Vagina (tissue), 2 donors: ENCODE measurements at places on chromosomes 4 and X.

DNA sequence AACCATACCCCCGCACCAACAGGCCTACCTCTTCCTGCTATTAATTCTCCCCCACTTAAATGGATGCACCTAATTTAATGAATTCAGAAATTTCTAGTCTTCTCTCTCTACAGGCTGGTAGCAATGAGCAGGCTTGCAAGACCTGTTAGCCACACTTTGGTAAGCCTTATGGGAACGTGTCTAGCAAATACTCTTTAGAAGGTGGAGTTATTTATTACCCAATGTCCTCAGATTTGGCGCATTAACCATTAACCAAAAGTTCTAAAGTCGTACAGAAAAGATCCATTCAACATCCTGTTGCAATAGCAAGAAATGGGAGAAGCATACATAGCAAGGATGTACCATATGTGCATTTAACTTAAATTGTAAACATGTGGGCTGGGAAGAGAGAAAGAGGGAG is 47.5 kb downstream of the SLITRK2 start:
- DNase-seq: no peak

DNA sequence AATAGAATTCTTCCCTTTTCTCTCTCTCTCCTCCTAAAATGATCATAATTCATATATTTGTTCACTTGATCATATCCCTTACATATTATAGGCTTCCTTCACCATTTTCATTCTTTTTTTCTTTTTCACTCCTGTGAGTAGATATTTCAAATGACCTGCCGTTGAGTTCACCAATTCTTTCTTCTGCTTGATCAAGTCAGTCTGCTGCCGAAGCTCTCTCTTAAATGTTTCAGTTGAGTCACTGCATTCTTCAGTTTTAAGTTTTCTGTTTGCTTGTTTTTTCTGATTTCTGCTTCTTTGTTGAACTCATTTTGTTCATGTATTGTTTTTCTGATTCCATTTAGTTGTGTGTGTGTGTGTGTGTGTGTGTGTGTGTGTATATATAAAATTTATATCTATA is 354.3 kb downstream of the GPAT3 start:
- no peak for DNase-seq

DNA sequence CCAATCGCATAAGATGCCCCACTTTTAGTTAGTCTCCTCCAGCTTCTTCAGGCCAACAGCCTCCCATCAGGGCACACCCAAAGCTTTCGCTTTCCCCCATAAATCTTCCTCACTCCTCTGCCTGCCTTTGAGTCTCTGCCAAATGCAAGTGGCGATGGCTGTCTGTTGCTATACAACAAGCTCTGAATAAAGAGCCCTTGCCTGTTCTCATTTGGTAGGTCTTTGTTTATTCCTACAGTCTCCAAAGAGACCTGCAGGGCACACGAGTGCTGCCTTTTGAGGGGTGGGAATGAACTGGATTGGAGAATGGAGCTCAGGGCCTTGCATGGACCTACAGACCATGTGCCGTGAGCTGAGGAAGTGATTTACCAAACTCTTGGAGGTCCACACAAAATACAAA is 52.2 kb upstream of the SOD3 start:
- no peak for DNase-seq

GRCh38 chr4:158384414-158384813 is 137.3 kb upstream of the RXFP1 start:
- DNase-seq: no peak

GRCh38 chr4:114684462-114684861 is 85.9 kb downstream of the UGT8 start:
- no peak for DNase-seq

- no peak for DNase-seq
These were observed 226.7 kb upstream of the CENPE start for GRCh38 chr4:103424853-103425252.

DNA sequence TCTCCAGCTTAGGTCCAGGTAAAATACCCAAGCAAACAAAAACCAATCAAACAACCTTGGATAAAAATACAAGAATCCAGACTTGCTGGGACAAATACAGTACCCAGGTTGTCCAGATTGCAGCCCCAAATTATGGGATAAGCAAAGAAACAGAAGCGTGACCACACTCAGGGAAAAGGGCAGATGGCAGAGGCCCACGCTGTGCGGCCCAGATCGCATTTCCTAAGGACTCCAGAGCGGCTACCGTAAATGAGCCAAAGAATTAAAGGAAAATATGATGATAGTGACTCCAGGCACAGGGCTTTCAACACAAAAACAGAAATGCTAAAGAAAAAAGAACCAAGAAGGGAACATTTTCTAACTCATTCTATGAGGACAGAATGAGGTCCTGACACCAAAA is 50.3 kb downstream of the FGFRL1 start:
- no peak for DNase-seq

GRCh38 chr4:142671516-142671915 is 174.6 kb downstream of the INPP4B start:
- no peak for DNase-seq

DNA sequence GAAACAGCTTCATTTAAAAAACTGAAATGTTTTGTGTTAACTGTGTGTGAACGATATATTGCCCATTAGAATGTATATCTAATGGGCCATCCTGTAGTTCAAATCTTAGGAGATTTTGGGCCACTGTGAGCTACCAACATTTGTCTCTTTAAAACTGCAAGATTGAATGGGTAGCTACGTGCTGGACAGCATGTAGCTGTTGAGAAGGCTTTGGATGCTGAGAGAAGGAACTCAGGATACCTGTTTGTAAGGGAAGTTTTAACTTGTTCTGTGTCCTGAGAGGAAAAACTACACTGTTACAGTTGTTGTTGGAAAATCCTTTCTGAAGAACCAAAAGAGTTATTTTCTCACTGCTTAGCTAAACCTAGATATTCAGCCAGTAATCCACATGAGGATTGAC is 45.9 kb downstream of the PDLIM5 start:
- DNase-seq: no peak

- no peak for DNase-seq
These were observed 120.3 kb upstream of the PRKG2 start for GRCh38 chr4:81335122-81335912.

DNA sequence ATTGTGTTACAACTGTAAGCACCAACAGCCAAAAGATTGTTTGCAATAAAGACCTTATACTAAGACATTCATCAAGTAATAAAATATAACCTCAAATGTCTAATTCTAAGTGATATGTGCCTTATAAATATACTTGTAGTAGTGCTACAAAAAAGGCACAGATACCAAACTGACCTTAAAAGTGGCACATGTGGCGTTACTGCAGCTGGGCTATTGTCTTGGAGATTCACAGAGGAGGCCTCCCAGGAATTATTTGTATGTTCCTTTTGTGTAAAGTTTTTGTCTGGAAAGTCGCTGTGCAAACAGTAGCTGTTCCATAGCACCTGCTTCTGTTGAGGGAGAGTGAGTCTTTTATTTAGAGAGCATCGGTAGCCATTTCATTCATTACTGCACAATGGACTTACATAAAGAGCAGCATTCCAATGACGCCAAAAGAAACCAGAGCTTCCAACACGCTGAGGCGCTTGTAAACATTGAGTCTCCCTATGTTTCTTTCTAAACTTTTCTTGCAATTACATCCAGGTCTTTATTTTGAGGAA is 143.7 kb downstream of the RPA4 start:
- no peak for DNase-seq

DNA sequence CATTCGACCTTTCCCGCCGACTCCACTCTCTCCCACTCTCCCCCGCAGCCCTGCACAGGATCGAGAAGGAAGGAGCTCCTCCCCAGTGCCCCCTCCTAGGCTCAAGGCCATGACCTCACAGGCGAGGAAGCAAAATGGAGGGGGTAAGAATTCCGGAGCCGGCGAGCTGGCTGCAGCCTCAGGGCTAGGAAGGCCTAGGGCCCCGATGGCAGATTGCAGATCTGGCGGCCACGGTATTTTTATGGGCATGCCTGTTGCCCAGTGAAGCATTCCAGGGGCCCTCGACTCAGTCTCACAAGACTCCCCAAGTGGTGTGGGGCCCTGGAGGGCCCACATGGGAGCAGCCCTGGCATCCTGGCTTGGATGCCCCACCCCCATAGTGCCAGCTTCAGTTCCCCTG is 942 bp upstream of the L1CAM start:
- DNase-seq: no peak

DNA sequence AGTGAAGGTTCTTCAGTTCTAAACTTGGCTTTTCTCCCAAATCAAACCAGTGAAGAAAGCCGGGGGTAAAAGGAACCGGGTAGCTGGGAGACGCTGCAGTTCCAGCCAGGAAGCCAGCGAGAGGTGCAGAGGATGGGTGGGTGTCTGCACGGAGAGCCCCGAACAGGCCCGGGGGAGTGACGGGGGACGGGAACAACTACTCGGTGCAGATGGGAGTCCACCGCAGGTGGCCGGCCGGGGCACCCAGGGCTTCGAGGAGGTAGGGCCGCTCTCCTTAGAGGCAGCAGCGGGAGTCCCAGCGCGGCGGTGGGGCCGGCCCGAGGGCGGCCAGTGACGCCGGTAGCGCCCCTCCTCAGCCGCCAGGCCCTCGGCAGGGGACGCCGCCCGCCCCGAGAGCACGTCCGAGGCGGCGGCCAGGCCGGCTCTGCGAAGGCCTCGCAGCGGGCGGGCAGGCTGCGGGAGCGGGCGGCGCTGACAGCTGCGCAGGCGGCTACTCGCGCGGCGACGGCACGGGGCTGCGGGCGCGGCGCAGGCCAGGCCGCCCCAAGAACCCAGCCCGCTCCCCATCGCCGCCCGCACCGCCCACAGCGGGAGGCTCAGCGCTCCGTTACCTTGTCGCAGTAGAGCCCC is 449 bp downstream of the FBXL5 start:
- no peak for DNase-seq

DNA sequence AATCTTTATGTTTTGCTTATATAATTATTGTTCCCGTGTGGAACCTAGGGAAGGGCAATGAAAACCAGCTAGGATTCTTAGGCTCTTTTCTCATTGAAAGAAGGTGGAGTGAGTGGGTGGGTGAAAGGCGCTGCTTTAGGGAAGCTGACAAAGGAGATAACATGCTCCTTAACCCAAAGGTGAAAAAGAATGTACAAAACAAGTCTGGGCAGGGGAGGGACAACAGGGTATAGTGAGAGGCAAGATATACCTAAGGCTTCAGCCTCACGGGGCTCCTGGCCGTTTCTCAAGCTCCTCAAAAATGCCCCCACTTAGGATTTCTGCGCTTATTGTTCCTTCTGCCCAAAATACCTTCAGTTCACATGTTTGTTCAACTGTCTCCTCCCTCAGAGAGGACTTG is 1.8 kb downstream of the SH2D1A start:
- DNase-seq: no peak

GRCh38 chrX:118644378-118644777 is 83.0 kb upstream of the IL13RA1 start:
- no peak for DNase-seq

DNA sequence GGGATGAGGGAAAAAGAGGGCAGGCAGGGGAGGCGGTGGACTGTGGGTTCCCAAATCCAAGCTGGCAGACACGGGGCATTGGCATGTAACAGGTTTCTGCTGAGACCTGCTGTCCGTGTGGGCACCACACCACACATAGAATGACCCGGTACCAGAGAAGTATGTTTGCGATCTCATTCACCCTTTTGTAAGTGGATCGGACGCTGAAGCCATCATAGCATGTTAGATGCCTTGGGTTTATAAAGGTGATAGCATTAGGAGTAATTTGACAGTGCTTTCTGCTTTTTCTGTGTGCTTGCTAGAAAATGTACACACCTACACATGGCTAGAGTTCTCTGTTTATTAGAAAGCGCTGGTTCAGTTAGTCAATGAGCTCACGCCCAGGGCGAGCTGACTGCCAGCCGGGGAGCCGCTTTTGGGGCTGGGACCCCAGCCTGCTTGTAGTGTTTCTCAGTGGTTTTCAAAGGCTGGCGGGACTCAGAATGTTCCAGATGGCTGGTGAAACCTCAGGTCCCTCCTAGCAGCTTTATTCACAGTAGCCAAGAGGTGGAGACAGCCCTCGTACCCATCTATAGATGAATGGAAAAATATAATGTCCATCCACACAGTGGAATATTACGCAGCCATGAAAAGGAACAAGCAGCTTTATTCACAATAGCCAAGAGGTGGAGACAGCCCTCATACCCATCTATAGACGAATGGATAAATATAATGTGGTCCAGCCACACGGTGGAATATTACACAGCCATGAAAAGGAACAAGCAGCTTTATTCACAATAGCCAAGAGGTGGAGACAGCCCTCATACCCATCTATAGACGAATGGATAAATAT is 579 bp downstream of the IL3RA start:
- no peak for DNase-seq

- no peak for DNase-seq
These were observed 7.6 kb upstream of the SRPK3 start for GRCh38 chrX:153773218-153773611.

DNA sequence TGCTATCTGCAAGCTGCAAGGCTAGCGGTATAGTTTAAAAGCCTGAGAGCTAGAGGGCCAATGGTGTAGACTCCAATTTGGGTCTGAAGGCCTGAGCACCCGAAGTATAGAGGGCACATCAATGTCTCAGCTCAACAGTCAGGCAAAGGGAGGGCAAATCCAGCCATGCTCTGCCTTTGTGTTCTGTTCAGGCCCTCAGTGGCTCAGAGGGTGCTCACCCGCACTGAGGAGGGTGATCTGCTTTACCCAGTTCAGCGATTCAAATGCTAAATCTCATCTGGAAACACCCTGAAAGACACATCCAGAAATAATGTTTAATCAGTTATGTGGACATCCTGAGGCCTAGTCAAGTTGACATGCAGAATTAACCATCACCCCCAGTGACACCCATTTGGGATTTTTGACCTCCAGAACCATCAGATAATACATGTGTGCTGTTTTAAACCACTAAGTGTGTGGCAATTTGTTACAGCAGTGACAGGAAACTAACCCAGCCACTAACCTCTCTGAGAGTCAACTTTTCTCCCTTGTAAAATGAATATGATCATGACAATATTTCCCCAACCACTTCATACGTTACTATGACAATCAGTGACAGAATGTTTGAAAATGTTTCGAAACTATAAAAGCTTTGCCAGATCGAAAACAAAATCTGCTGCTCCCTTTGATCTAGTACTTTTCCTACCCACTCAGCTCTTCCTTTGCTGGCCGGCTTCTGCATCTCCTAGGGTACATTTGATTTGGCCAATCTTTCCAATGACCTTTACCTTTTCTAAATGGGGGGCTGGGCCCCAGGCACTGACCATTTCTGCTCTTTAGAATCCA is 8.4 kb upstream of the TBL1X start:
- no peak for DNase-seq

GRCh38 chrX:153740631-153741222 is 16.1 kb downstream of the ABCD1 start:
- DNase-seq: no peak

- DNase-seq: no peak
These were observed 223.1 kb downstream of the AFF2 start for GRCh38 chrX:148723551-148723950.

DNA sequence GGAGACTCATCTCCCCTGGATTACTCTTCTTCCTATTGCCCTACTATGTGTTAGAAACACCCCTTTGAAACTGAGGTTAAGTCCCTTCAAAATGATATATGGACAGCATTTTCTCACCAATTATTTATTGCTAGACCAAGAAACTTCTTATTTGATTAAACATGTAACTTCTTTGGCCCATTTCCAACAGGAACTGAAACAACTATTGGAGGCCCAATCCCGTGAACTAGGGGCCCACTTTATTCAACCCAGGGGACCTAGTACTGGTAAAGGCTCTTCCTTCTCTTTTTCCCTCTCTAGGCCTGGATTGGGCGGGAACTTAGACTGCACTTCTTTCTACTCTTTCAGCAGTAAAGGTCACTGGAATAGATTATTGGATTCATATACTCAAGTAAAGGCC is 16.7 kb upstream of the COL25A1 start:
- no peak for DNase-seq
